ENCODE measurements at places on chromosomes 12 and 14.

GRCh38 chr14:63164108-63164683 lies 40.0 kb upstream of the RHOJ start:
- DNase-seq, result no peak

- DNase-seq, result no peak
These were observed 75.5 kb downstream of the BORCS5 start for GRCh38 chr12:12432364-12432763.

GRCh38 chr12:51793201-51793600 lies 55.3 kb downstream of the FIGNL2 start:
- DNase-seq, result no peak

DNA sequence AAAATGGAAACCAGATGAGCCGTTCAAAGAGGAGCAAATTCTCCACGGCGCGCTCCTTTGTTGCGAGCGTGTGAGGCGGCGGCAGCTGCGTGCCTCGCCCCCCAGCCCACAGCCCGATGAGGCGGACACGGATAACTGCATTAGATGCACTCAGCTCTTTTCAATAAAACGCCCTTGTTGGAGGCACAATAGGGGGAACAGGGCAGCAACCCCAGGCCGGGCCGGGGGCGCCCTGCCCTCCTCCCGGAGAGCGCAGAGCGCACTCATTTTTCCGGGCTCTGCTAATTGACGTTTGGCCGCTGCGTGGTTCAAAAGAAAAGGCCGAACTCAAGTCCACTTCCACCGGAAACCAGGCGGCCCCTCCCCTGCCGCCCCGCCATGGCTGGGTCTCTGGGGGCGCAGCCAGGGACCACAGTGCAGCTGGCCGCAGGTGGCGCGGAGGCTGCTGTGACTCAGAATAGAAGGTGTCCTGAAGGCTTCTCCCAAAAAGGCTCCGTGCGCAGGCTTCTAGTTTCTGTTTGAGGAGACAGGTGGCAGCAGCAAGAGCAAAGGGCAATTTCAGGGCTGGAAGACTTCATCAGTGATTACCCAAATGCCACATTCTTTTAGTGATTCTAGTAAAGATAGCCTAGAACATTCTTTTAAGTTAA lies 29.0 kb upstream of the SMOC1 start:
- no peak for DNase-seq

- no peak for DNase-seq
These were observed 13.9 kb upstream of the PPP1CC start for GRCh38 chr12:110756611-110757010.

GRCh38 chr12:59321278-59321677 lies 274.6 kb upstream of the SLC16A7 start:
- DNase-seq, result no peak

GRCh38 chr12:3532931-3533702 lies 42.1 kb downstream of the PRMT8 start:
- no peak for DNase-seq

DNA sequence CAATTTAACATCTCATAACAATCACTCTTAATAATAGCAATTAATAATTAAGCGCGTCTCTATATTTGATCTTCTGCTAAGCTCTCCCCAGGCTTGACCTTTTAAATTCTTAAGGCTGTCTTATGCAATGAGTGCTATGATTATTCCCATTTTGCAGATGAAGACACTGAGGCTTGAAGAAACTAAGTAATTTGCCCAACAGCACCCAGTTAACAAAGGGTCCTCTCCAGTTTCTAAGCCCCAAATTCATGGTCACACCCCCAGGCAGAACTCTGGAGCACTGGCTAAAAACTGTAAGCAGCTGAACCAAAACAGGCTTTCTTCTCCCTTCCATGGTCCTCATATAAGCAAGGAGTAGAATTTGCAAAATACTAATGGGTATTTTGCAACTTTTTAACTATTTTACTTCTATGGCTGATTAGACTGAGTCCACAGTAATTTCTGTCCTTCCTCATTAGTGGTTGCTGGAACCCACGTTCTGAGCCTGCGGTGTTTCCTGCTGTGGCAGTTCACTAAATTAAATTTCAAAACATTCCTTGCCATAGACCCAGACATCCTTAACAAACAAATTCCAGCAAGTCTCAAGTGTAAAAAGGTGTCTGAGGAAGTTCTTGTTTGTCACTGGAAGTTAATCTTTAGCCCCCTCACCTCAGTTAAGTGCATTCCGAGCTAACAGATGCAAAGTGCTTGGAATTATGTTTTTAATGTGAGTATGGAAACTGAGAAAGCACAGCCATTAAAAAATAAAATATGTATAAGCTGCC lies 76.5 kb downstream of the TMEM132D start:
- DNase-seq, result no peak

GRCh38 chr14:61545726-61546455 lies 149.4 kb upstream of the HIF1A start:
- DNase-seq, result no peak

DNA sequence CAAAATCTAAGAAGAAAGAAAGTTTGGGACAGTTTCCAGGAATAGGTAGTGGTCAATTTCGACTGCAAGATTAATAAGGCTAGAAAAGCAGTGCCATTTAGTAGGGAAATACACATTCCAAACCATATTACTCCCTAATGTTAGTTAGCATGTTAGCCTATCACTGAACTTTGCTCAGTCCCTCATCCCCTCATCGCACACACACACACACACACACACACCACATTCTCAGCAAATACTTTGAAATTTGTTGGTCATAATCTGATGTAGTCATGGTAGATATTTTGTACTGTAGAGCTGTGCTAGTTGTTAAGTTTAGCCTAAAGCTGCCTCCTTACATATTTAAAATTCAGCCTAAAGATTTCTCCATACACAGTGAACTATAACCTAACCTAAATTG lies 64.0 kb downstream of the MYF5 start:
- no peak for DNase-seq

DNA sequence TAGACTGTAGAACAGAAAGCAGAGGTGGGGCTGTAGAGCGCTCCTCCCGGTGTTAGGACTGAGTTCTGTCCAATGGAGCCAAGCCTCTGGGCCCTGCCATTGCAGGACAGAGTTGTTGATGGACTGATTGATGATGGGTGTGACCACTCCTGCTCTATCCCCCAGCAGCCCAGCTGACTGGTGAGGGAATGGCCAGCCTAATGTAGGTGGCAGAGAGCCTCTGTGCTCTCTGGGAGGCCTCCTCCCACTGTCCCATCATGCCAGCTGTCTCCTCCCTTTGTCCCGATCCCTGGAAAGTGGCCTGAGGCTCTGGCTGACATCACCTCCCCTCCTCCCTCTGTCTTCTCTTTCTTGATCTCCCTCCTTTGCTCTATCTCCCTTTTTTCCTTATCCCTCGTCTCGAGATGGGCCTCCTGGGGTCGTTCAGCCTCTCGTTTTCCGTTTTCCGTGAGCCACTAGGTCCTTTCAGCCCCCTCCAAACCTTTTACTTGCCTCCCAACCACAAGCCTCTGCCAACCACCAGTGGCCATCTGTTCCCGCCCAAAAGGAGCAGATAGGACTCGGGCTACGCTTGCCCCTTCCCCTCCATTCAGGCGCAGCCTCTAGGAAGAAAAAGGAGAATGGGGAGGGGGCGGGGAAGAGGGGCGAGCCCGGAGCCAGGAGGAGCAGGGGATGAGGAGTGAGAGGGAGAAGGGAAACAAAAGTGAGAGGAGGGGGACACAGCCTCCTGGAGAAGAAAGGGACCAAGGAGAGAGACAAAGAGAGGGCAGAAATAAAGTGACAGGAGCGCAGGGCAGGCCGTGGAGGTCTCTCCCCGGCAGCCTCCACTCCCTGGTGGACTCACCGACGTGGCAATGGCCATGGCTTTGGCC lies 572 bp downstream of the EFS start:
- no peak for DNase-seq

GRCh38 chr14:36658123-36659009 lies 3.3 kb upstream of the PAX9 start:
- DNase-seq, result no peak

DNA sequence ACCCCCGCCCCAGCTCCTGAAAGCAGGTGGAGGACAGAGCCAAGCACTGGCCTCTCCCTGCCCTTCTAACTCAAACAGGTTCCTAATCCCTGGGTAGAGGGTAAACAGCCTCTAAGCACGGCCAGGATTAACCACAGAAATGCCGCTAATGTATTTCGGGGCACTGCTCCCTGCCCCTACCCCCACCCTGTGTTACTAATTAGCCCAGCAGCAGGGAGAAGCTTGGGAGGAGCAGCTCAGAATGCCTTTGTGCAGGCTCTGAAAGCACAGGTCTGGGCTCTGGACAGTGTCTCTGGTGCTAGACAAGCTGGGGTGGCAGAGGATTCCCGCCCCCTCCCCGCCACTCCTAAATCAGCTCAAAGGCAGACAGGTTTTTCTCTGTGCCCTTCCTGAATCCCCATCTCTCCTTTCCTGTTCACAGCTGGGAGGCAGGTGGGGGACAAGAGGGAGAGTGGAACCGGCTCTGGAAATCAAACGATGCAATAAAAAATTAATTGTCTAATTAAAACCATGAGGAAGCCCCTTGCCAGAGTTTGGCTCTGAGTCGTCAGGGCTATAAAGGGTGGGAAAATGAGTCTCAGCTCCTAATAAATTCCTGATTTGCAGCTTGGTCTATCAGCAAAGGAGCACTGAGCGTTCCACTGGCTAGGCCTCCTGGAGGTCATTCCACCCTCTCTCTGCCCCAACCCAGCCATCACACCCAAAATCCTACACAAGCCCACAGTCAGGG lies 53.0 kb downstream of the SMUG1 start:
- DNase-seq, result no peak

- DNase-seq, result no peak
These were observed 3.8 kb upstream of the ARHGDIB start for GRCh38 chr12:14965221-14965620.

DNA sequence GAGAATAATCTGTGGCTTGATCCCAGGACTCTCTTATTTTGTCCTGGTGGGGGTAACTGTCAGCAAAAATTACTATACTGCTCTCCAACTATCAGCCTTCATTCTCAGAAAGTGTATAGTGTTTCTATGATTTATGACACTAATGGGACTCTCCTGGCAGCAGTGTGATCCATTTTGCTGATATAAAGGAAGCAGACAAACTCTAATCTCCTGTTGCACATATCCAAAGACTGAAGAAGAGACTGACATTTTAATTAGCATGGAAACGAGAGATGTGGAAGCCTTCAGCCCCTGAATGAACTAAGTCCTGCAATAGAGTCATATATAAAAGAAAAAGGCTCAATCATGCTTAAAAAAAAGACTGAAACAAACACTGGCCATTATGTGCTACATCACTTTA lies 127.8 kb upstream of the SSTR1 start:
- no peak for DNase-seq
